Aorta (tissue), 5 donors: ENCODE measurements at places on chromosomes 3 and 15.

GRCh38 chr15:99296386-99296785, 45.1 kb downstream of the LRRC28 start:
- DNase-seq, result no peak

DNA sequence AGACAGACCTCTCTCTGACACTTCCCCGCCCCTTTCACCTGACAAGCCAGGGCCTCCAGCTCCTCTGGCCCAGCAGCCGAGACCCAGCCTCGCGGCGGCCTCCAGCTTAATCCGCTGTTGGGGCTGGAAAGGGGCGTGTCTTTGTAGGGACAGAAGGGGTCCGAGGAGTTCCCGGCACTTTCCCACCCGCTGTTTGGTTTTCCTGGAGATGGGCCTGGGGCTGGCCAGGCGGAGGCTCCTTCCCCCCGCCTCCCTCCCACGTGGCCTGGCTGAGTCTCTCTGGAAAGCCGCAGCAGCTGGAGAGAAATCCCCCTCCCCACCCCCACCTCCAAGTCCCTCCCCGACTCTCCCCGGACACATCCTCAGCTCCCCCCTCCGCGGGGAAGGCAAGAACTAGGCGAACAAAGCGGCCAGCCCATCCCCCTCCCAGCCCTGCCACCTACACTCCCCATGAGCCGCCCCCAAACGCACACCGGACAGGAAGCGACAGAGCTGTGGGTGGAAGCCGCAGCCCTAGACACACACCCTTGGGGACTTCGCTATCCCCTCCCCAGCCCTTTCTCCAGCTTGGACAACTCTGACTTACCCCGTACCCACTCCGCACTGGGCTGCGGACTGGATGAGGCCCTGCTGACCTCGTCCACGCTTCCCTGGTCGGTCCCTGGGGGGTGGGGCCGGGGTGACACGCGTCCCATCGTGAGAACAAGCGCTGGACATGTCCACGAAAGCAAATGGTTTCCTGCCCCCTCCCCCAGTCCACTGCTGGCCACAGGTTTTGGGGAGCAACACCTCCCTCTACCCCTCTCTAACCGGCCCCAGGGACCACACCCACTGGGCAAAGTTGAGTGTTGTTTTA, 1.2 kb downstream of the IGDCC4 start:
- DNase-seq, result peak; percentile 81

- no peak for DNase-seq
Observed at GRCh38 chr3:122586098-122586497, 8.6 kb downstream of the PARP15 start.

GRCh38 chr3:21638488-21638887, 112.5 kb downstream of the ZNF385D start:
- DNase-seq, result no peak

DNA sequence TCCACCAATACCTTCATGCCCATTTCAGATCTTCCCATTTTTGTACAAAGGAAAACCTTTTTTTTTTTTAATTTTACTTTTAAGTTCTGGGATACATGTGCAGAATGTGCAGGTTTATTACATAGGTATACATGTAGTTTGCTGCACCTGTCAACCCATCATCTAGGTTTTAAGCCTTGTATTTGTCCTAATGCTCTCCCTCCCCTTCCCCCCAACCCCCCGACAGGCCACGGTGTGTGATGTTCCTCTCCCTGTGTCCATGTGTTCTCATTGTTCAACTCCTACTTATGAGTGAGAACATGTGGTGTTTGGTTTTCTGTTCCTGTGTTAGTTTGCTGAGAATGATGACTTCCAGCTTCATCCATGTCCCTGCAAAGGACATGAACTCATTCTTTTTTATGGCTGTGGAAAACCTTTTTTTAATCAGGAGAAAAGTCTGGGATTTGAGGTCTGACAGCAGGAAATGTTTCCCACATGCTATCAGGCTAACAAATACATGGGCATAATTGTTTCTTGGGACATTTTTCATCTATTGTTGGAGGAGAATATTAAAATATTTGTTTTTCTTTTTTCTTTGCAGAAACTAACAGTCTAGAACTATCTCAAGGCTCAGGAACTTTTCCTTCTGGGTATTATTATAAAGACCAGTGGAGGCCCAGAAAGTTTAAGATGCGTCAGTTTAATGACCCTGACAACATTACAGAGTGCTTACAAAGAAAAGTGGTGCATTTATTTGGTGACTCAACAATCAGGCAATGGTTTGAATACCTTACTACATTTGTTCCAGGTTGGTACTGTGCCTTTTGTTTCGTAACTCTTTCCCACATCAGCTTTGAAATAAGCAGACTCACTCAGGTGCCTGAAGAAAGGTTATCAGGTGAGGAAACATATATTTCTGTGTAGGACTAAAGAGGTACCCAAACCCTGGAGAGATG, 32.8 kb upstream of the NFKBIZ start:
- DNase-seq, result no peak
